CMK (cell line): ENCODE measurements at places on chromosomes 5 and 9.
A peak's percentile ranks its signal among the peaks of the same experiment; 100 is the strongest.

- no peak for DNase-seq
Observed at GRCh38 chr5:35117967-35118366, 70.2 kb upstream of the AGXT2 start.

- DNase-seq = no peak
Observed at GRCh38 chr5:160545832-160546231, 124.2 kb downstream of the PTTG1 start.

DNA sequence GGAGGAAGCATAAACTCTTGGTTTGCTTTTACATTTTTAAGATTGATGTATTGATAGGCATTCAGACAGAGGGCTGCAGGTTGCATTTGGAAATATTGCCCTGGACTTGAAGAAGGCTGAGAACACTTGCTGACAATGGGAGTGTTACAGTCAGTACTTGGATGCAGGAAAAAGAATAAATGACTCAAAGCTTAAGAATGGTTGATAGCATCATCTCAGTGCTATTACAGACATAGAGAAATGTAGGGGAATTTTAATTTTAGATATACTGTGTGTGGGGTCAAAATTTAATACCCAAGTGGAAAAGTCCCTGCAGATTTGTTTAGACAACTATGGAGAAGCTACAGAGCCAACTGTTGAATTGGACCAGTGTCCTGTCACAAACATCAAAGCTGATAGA, 101.1 kb downstream of the ISL1 start:
- DNase-seq = no peak

GRCh38 chr9:34070606-34071324, 22.1 kb upstream of the UBAP2 start:
- DNase-seq = no peak

DNA sequence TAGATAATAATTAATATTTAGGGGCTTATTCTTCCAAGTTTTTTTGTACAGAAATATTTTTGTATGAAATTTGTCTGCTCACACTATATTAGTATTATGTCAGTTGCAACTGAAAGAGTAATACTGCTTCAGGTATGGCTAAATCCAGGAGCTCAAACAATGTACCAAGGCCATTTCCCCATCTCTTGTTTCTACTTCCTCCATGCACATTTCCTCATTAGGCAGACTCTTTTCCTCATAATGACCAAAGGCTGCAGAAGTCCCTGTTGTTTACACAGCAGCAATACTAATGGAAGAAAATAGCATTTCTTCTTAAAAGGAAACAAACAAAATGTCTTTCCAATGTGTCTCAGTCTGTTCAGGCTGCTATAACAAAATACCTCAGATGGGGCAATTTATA, 9.2 kb upstream of the OTULINL start:
- no peak for DNase-seq

GRCh38 chr5:30413540-30413939, 779.9 kb upstream of the CDH6 start:
- no peak for DNase-seq

- no peak for DNase-seq
Observed at GRCh38 chr9:98094316-98094715, 24.7 kb downstream of the TRIM14 start.

DNA sequence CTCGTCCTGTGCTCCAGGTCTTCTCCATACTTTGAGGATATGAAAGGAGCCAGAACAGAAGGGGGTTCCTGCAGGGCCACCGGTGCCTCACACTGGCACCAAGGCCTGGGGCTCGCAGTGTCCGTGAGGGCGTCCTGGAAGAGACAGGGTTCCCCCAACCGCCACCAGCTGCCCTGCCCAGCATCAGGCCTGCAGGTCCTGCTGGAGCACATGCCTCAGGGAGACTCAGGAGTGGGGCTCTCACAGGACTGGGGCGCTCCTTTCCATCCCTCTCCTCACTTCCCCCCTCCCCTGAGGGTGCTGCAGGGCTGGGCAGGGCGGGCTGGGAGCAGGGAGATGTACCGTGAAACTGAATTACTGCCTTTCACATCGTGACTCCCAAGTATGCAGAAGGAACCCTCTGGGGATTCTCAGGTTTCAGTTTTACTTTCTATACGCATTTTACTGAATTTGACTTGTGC, 31.7 kb downstream of the CEP72 start:
- DNase-seq = no peak

DNA sequence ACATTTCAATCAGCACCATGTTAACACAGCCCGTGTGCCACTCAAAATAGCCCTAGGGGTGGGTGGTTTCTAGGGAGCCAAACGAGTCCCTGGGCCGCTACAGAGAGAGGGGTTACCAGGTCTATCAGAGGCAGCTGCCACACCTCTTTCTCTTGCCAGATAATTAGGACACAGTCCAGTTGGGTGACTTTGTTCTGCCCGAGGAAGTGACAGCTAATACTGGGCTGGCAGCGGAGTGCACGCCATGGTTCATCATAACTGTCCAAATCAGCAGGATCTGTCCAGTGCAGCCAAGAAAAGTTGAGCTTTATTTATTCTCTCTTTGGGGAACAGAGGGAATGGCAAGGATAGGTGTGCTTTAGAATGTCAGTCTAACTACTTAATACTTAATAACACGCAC, 583.8 kb downstream of the BRINP1 start:
- no peak for DNase-seq

DNA sequence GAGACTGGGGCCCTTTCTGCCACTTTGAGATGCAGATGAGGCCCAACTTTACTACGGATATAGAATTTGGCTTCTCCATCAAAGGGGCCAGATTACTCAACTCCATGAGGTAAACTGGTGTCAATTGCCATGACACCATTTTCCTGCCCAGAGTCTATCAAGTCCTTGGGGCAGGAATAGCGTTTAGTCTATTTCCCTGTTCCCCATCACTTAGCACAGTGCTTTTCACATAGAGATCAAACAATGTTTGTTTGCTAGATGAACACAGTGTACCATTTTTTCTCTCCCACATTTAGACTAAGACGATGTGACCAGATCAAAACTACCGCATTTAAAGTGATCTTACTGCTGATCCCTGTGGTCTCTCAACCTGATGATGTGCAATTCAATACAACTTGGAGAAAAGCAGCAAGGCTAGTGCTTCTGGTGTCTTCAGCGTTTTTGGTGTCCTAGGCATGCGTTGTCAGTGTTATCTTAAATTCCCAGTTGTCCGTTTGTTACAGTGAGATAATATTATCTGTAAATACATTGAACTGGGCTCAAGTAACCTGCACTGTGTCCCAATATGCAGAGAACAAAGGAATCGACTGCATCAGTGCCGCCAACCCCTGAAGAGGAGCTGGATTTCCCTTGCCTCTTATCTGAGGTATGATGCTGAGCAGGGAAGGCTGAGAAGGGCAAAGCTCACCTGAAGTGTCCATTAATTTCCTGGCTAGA, 446.2 kb downstream of the PLK2 start:
- peak; percentile 21 for DNase-seq

- no peak for DNase-seq
Observed at GRCh38 chr9:88996046-88996920, 5.0 kb downstream of the S1PR3 start.

DNA sequence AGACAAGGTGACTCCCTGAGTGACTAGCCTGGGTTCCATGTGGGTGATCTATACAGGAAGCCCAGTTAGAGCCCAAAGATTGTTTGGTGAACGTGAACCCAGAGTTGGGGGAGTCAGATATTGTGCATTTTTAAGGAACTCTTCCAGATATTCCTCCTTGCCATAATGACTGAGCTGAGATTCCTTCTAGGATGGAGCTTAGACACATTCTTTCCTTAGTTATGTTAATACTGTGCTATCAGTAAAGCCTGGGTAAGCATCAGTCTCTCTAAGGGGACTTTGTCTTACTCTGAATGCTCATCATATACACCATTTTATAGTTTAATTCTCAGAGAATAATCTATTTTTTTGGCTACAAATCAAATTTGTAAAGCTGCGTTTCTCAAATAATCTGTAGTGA, 68.1 kb downstream of the FOXB2 start:
- DNase-seq = no peak

DNA sequence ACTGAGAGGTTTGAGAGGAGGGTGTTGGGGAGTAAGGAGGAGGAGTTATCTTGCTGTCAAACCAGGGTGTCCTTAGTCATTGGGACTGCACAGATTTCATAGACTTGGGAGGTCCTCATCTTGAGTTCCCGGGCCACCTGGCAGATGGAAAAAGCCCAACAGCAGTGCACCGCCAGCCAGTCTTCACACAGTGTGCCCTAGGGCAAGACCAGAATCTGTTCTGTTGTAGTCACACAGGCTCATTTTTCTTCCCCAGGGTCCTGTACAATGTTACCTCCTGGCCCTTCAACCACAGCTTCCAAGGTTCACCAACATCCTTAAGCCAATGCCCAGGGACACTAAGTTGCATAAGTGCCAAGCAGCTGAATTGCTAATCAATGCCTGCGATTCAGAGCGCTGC, 21.0 kb downstream of the PLAC8L1 start:
- DNase-seq = no peak

- DNase-seq = no peak
Observed at GRCh38 chr5:160534914-160535313, 113.3 kb downstream of the PTTG1 start.

DNA sequence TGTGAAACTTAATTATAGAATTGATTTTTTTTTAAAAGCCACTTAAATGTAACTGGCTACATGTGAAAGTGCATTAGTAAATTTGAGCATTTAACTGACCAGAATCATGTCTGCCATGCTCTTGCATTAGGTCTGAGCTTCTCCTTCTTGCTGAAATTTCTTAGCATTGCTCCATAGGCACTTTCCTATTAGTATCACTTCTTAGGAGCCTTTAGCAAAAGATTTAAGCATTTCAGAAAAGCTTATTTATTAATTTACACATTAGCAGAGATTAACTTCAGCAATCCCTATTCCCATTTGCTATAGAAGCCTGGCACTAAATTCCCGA, 211.0 kb downstream of the SNX18 start:
- DNase-seq = no peak

GRCh38 chr5:74281166-74281565, 359.4 kb downstream of the ENC1 start:
- DNase-seq = no peak

- DNase-seq = no peak
Observed at GRCh38 chr5:176530393-176530982, 6.7 kb downstream of the RNF44 start.

DNA sequence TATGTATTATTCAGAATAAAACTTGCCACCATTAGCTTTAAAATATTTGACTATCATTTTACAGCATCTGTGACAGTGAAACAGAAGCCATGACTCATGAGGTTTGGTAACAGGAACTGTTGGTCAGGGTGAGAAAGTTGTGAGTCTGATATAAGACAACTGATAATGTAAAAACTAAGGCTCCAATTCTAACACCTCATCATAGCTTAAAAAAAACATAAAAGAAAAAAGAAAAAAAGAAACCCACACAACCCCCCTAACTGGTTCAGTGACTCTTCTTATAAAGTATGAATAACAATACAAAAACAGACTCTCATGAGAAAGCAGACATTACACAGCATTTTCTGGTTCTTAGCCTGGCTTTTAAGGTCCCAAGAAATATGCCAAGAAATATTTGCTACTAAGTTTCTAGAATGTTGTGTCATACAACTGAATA, 85.8 kb downstream of the MRPS27 start:
- DNase-seq = no peak

GRCh38 chr5:67248703-67249589, 52.3 kb upstream of the CD180 start:
- DNase-seq = no peak
